ENCODE measurements at places on chromosomes 4 and X.

DNA sequence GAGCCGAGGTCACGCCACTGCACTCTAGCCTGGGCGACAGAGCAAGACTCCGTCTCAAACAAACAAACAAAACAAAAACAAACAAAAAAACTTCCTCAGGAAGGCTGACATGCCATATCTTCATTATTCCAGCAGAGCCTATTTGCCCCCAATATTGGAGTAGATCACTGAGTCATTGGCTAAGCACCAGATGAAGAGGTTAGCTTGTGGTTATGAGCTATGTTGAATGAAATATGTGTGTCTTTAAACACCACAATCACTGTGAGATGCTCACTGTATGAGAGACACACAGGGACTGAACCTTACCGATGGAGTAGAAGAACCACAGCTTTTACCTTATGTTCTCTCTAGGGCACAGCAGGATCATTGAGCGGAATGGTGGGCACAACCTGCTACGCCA, 122.1 kb upstream of the EOLA2 start:
- DNase-seq = no peak

DNA sequence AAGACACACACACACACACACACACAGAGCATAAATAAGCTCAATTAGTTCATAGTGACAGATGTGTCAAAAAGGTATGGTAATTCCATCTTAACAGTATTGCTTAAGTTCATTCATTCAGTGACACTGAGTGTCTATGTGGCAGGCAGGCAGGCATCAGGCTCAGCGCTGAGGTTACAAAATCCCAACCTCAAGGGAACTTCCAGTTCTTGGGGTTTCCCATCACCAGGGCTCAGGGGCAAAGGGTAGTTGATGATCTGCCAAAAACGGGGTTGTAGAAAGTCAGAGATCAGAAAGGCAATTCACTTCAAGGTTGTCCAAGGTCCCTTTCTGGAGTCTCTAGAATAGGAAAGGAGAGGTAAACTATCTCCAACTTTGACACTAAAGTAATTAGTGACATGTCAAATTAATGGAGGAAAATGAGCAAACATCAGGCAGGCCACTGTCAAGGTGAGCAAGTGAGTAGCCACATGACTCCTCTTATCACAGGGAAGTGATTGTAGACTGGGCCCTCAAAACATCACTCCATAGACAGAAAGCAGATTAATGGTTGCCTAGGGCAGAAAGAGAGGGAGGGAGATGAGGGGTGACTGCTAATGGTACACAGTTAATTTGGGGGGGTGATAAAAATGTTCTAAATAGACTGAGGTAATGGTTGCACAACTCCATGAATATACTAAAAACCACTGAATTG, 41.8 kb downstream of the GPC4 start:
- no peak for DNase-seq

DNA sequence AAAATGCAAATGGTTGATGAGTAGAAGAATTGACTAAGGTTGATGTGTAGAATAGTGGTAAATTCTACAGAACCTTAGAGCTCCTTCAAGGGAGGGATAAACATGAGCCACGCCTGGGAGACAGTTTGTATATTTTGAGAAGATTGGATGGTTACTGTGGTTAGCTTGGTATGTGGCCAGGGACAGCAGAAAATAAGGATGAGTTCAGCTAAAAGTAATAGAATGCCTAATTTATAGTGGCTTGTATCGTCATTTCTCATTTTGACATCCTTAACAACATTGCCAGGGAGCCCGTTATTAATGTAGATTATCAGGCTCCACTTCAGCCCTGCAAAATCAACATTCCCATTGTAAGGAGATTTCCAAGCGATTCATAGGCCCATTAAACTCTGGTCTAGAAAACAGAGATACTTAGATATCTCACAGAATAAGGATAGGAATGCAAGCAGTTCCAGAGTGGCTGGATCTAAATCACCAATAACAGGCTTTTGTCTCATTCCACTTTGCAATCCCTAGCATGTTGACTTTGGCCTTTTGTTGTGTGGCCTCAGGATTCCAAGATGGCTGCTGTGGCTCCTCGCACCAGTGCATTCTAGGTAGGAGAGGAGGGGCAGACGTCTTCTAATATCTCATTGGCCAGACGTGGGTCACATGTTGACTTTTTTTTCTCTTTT, 6.4 kb upstream of the PTTG2 start:
- no peak for DNase-seq

- no peak for DNase-seq
Observed at GRCh38 chr4:76697129-76697803, 200.7 kb downstream of the SOWAHB start.

DNA sequence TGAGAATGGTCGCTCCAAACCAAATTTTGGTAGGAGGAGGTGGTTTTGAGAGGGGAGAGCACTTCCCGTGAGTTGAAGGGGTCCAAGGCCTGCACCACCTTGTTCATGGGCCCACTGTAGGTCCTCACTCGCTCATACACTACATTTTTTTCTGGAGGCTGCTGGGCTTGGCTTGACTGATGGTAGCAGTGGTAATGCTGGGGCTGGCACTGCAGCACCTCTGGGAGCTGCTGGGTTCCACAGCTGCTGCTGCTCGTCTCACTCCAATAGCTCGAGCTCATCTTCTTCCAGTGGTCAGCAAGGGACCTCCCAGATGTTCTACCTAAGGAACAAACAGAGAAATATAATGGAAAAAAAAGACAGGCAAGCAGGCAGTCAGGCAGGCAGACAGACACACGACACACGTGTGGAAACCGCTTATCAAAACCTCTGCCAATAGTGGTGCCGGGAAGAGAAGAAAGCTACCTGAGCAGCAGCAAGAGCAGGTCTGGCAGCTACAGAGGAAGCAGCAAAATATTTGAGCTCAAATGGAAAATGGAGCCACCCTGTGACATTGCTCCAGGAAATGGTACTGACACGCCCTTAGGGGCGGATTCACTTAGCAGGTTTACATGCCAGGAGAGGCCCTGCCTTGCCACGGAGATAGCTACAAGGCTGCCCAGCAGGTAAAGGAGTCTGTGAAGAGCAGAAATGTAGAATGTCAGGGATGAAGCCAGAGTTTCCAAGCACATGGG, at the start of gene POF1B:
TSS of gene POF1B (minus strand) at position 492 of the 734 bp plus-strand sequence. CDS start at position 281, 211 bp downstream.
- no peak for DNase-seq

DNA sequence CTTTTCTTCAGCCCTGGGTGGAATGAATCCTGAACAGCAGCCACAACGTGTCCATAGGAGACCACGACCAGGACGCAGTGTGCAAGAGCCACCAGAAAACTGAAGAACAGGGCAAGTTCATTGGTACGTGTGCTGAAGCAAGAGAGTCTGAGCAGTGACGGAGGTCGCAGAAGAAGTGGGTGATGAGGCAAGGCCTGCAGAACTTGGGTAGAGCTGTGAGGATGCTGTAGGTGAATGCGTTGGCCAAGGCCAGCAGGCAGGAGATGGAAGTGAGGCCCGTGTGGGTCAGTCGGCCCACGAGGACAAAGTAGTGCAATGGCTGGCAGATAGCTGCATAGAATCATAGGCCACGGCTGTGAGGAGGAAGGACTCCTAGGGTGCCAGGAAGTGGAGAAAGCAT, 5.6 kb upstream of the CTAG2 start:
- no peak for DNase-seq

DNA sequence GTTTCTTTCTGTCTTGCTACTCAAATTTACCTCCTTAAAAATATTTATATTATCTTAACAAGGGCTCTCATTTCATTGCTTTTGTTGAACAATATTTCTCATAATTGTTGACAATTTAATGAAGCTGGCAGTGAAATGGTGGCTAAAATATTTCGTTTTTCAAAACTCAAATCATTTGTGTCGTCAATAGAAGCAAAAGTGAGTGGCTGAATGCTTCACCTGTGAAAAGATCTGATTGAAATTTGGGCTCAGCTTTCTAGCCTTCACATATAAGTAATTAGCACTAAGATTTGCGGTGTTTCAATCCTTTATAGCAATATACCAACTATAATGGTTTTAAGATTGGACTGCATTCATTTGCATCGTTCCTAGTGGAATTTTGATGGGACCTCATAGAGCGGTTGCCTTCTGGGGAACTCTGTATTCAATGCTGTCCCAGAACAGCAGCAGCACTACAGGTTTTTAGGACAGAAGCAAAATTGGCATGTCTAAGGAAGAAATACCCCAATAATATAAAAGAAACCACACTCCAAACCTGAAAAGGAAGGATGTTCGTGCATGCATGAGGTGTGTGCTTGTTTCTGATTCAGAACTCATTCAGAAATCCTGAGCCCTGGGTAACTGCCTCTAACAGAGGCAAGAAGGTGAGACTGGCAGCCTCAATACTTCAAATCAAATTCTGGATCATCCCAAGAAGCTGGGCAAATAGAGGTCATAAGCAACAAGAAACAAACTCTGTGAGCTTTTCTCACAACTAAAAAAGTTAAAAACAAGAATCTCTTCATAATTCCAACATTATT, 2.5 kb downstream of the CXCL1 start:
- no peak for DNase-seq

GRCh38 chrX:22063284-22063683, 31.2 kb downstream of the PHEX start:
- DNase-seq = no peak

GRCh38 chr4:113831457-113831856, 69.9 kb upstream of the CAMK2D start:
- DNase-seq = no peak

GRCh38 chr4:99833756-99834155, 17.1 kb downstream of the DAPP1 start:
- no peak for DNase-seq

DNA sequence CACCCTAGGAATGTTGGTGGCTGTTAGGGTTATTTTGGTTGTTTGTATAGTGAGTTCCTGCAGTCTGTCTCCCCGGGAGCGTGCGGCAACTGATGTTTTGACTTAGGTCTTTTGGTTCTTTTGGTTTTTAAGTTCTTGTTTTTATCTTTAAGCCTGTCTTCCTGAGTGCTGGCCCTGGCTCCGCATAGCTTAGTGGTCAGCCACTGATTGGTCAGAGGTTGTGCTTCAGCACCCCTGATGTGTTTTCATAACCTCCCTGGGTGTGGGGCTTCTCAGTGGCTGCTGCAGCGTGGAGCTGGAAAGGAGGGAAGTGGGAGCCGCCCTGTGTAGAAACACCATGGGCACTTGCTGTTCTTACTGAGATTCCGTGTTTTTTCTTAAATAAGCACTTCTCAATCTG, 5.1 kb downstream of the PIGG start:
- no peak for DNase-seq

- no peak for DNase-seq
Observed at GRCh38 chrX:87525771-87526229, 8.2 kb downstream of the KLHL4 start.

- no peak for DNase-seq
Observed at GRCh38 chr4:22556495-22556894, 40.6 kb upstream of the ADGRA3 start.

- DNase-seq = no peak
Observed at GRCh38 chr4:119477412-119478053, 151.1 kb downstream of the PDE5A start.

DNA sequence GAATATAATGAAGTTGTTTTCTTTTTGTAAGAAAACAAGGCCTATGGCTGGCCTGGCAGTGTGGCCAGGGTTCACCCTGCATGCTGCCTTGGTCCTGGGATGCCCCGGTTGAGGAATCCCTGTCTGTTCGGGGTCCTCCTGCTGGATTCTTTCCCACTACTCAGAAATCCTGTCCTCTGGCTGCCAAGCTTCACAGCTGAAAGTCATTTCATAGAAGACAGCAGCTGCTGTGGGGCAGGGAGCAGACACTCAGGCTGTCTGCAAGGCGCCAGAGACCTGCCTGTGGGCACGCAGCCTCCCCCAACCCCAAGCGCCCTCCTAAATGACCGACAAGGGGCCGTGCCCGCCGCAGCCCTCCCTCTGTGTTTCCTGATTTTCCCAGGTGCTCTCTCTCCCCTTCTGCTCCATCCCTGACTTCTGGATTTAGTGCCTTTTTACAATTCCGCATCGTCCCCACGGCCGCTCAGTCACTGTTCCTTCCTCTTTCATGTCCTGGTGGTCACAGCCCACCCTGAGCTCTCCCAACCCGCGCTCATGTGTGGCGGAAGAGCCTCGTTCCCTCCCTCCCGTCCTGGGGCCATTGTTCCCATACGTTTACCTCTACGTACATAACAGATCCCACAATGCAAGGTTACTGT, 27.5 kb downstream of the ZFYVE28 start:
- no peak for DNase-seq

DNA sequence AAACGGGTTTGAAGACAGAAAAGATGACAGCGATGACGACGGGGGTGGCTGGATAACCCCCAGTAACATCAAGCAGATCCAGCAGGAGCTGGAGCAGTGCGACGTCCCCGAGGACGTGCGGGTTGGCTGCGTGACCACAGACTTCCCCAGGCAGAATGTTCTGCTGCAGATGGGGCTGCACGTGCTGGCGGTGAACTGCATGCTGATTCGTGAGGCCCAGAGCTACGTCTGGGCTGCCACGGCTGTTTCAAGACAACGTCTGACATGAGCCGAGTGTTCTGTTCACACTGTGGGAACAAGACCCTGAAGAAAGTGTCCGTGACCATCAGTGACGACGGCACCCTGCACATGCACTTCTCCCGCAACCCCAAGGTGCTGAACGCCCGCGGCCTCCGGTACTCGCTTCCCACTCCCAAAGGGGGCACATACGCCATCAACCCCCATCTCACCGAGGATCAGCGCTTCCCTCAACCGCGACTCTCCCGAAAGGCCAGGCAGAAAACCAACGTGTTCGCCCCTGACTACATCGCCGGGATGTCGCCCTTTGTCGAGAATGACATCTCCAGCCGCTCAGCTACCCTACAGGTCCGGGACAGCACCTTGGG, 319.2 kb upstream of the SLC7A11 start:
- DNase-seq = no peak

DNA sequence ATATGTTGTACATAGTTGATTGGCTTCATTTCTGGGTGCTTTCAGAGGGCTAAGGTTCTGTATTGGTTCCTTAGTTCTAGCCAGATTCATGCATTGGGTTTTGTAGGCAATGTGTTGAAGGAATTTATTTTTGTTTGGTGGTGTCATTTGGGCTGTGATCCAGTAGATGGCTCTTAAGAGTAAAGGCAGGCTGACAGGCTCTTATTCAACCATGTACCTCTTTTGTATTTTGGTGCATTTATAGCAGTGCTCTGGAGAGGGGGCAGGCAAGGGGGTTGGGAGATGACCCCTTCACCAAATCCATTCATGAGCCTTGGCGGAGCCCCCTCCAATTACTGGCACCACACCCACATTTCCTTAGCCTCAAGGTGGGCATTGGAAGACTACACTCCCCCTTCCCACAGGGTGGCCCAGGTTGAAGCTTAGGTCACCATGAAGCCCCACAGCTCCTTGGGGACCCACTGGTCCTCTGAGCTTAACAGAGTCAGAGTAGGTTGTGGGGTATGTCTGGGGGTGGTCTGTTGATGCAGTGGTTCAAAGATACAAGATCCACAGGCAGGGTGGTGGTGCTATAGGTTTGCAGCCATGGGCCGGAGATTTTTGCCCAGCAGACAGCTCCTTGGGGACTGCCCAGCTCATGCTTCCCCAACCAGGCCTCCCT, 143.0 kb upstream of the GNPDA2 start:
- DNase-seq = no peak

GRCh38 chr4:182738283-182739047, 178.7 kb downstream of the DCTD start:
- no peak for DNase-seq

DNA sequence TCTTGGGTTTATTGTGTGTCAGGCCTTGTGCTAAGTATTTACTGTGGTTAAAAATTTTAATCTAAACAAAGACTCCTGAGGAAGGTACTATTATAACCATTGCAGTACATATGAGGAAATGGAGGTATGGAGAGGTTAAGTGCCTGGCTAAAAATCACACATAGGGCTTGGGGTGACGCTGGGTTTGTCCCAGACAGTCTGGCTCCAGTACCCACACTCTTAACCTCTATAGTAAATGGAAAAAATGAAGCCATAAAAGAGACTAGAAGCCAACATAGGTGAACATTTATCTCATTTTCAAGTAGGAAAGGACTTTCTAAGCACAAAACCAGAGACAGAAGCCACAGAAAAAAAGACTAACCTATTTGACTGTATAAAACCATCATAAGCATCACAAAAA, 1.9 kb downstream of the FOXP3 start:
- DNase-seq = no peak

All from activated gamma-delta T cell (primary cell).